ENCODE measurements at places on chromosomes 5 and 9.

GRCh38 chr9:1454616-1455347 lies 404.6 kb downstream of the DMRT2 start:
- no peak for DNase-seq

DNA sequence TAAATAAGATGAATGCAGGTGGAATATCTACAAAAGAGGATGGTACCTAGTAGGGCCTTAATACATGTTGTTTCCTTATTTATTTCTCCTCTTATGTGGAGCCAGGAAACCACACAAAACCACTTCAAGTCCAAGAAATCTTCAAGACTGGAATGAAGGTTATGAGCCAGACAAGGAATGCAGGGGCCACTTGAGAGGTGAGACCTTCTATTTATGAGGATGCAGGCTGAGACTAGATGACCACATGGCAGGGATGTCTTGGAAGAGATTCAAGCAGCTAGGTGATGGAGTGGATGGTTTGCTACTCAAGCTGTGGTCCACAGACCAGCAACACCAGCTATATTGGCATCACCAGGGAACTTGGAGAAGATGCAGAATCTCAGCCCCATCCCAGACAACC lies 92.2 kb downstream of the TNC start:
- DNase-seq, result no peak

DNA sequence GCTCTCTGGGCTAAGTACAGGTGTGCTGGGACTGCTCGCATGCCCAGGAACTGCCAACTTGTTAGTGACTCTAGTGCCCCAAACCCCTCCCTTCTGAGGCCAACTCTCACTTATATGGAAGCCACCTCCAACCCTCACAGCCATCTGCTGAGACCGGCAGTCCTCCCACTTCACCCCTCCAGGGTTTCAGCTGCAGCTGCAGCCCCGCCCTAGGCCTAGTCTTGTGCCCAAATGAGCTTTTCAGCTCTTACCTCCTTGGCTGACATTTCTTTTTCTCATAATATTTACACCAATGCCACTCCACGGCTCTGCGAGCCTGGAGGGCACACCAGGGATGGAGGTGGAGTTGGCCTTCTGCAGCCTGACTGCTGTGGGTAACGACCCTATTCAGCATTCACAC lies 166.6 kb downstream of the ROR2 start:
- DNase-seq, result no peak

DNA sequence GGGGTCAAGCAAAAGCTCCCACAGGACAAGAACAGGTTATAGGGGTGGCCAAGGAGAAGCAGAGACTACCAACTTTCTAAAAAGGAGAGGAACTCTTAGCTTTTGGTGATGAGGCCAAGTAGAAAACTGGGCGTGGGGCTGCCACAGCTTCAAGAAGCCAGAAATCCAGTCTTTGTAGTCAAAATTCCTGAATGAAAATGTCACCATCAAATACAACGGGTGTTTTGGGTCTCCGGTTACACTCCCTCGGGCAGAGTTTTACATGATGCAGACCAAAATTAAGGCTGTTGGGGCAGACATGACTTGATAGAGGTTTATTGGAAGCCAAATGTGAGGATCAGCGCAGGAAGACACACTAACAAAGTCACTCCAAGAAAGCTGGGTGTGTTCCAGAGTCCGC lies 29.4 kb upstream of the N4BP3 start:
- no peak for DNase-seq

DNA sequence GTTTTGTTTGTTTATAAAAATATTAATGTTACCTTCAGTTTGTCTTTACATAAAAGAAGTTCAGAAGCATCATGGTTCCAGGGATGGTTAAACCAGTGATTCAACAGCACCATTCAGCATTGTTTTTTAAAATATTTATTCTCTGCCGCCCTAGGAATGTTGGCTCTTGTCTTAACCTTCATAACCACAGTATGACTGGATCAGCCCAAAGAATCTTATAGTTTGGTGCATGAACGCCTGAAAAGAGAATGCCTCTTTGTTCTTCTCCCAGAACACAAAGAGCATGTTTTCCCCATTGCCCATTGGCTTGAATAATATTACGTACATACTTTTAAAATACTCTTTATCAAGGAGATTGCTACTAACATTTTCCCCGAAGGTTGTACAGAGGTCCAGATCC lies 413.4 kb downstream of the ANXA1 start:
- DNase-seq, result no peak

GRCh38 chr9:108634204-108634603 lies 221.6 kb downstream of the ACTL7B start:
- no peak for DNase-seq

GRCh38 chr5:120509053-120509452 lies 45.0 kb downstream of the PRR16 start:
- DNase-seq, result no peak

GRCh38 chr5:154086146-154086545 lies 47.4 kb downstream of the MFAP3 start:
- no peak for DNase-seq

DNA sequence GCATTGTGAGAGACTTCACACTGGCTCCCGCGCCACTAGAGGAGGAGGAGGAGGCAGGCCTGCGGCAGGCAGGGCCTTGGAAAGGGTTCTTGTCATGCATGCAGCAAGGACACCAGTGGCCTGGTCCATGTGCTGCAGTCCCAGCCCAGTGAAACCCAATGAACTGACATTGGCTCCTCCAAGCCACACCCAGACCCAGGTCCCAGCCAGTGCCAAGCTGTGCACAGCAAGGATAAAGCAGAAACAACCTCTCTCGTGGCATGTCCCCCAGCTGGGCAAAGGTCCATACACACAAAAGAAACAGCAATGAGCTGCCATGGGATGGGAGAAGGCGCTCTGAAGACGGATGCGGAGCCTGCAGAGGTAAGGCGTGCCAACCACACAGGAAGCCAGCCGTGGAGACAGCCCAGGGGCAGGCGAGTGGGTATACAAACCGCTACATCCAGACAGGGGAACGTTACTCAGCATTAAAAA lies 89.2 kb downstream of the SEMA4D start:
- DNase-seq, result peak; percentile 49

GRCh38 chr5:958701-959571 lies 49.7 kb upstream of the NKD2 start:
- DNase-seq, result no peak

- no peak for DNase-seq
Measured at GRCh38 chr9:76023715-76024195, 133.3 kb downstream of the PCSK5 start.

GRCh38 chr9:93336720-93337119 lies 114.8 kb upstream of the FAM120A start:
- DNase-seq, result no peak

GRCh38 chr5:56814361-56814962 lies 887 bp upstream of the MAP3K1 start:
- no peak for DNase-seq

GRCh38 chr5:143008809-143009521 lies 238.8 kb downstream of the ARHGAP26 start:
- DNase-seq, result peak; percentile 66

DNA sequence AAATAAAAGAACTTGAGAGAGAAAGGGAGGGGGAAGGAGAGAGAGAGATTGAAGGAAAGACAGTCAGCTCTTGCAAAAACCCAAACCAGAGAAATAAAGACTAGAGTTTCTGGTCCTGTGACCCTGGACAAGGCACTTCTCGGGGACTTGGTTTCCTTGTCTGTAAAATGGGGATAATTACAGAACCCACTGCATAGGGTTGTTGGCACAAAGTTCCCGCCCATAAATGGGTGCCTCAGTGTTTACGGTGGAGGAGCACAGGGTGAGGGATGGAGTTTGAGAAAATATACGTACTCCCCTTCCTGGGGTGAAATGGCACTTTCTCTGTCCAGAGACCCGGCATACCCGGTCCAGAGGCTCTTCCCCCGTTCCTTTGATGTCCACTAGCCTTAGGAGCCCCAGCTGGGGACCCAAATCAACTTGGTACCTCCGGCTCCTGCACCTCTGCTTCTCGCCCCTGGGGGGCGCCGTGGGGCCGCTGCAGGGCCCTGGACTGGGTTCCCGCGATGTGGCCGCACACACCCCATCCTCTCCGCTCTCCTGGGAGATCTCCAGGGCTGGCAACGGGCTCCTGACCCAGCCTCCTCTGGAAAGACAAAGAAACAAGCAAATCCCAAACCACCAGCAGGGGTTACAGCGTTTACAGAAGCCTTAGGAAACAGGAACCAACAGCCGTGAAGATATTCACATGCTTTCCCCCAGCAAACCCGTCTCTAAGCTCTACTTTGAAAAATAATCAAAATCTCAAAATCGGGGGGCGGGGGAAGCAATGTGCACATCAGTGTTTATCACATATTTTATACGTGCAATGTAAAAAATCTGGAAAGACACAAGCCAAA lies 26.3 kb downstream of the PTGES start:
- peak; percentile 54 for DNase-seq

DNA sequence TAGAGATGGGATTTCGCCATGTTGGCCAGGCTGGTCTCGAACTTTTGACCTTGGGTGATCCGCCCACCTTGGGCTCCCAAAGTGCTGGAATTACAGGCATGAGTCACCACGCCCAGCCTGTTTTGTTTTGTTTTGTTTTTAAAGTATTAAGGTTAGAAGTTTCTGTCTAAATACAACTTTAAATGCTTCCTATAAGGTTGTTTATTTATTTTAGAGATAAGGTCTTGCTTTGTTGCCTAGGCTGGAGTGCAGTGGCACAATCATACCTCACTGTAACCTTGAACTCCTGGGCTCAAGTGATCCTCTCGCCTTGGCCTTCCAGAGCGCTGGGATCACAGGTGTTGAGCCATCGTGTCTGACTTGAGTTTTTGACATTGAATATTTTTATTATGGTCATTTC lies 11.4 kb downstream of the MRRF start:
- DNase-seq, result no peak

Measured in stimulated activated CD4-positive, alpha-beta T cell treated with anti-CD3 and anti-CD28 coated beads, Interleukin-12 subunit alpha, Interleukin-12 subunit beta, amount 100 ng/mL, for 24 hours (primary cell).